ENCODE measurements at places on chromosomes 4 and X. TPM values are rescaled to one million over a fixed set of nuclear protein-coding genes. Genes with fewer than 3 reads are reported as not detected.

RPA4 gene
- total RNA-seq, result 1.4 TPM

- no peak for DNase-seq
These were observed 116.5 kb upstream of the PDLIM3 start for GRCh38 chr4:185651851-185652250.

DNA sequence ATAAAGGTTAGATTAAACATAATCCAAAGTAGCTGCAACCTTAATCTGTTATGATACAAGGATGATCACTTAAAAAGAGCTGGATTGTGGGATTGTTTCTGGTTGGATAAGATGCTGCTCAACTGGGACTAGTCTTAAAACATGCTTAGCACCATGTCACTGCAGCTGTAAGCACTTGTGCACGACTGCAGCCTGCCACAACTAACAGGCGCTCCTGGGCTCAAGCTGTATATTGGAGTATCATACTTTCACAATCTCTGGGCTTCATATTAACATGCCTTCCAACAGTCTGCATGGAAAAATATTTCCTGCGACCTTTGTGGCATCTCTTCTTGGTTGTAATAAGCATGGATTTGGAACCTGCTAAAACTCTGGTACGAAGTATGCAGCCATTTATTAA lies 493.0 kb upstream of the PITX2 start:
- no peak for DNase-seq

- DNase-seq, result no peak
These were observed 5.9 kb downstream of the APOO start for GRCh38 chrX:23901805-23902204.

- no peak for DNase-seq
These were observed 433.9 kb upstream of the ATOH1 start for GRCh38 chr4:93394545-93395081.

DNA sequence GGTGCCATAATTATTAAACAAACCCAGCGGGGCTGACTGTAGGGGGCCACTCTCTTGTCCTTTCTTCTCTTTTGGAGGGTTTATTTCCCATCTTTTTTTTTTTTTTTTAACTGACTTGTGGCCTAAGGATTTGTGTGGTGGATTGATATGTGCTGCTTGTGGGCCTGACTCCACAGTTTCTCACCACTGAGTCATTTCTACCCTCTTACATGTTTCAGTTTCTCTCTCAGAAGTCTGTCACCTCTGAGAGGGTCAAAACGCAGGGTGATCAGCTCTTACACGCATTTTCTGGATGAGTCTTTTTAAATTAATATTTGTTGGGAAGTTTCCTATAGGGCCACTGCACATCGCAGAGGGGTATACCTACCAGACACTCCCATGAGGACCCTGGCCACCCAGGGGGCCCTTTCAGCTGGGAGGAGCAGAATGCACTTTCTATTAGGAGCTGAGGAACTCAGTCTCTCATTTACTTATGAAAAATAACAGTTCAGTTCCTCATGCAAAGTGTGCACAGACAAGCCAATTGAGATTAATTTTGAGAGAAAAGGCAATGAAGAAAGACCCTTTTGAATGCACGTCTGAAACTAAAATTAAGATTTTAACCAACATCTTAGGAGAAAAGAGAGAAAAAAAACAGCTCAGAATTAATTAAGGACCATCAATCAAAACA lies 407.9 kb downstream of the TECRL start:
- DNase-seq, result no peak

- no peak for DNase-seq
These were observed 132.2 kb downstream of the VEGFC start for GRCh38 chr4:176660561-176660960.
